ENCODE measurements at places on chromosomes 4 and X. TPM values are rescaled to one million over a fixed set of nuclear protein-coding genes. Genes with fewer than 3 reads are reported as not detected.
A peak's percentile ranks its signal among the peaks of the same experiment; 100 is the strongest.

PTTG2 gene
- polyA plus RNA-seq = not detected

PRDM8 gene
- 1.9 TPM for polyA plus RNA-seq

MGARP gene
- polyA plus RNA-seq = 0.27 TPM

DNA sequence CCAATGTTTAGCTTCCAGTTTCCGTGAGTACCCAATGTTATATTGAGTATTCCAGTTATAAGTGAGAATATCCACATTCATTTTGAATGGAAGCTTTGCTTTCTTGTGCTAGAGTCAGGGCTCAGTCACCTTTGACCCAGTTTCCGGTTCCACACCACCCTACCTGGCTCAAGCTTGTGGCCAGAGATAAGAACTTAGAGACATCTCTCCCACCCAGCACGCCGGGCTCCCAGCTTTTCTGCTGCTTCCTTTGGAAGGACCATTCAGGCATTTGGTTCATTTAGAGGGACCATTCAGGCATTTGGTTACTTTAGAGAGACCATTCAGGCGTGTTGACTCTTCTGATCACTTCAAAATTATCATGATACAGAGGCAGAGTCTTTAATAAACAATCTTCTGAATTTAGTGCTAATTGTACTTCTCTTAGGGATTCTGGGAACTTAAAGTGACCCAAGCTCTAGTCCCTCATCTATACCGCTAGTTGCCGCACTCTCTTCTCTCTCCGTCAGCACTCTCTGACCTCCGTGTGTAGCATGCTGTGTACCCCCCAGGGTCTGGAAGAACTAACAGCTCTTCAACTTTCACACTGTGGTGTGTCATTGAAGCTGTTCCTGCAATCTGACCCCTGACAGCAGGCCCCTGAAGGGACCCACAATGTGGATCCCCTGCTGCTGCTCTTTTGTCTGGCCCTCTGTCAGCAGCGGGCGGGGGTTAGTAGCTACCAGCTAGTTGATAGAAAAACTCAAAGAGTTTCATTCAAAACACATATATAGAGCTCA, 943.1 kb downstream of the ARAP2 start:
- H3K4me1 ChIP-seq = no peaks in the 10 kb centered on the region
- DNase-seq = no peak
- no peak overlapping the region for H3K27ac ChIP-seq
- H3K27me3 ChIP-seq = no peaks in the 10 kb centered on the region
- no peak overlapping the region for H3K4me3 ChIP-seq

GRCh38 chrX:47687263-47687662, 28.3 kb upstream of the UXT start:
- no peaks in the 10 kb centered on the region for H3K36me3 ChIP-seq
- peaks cover 6% of the 10 kb centered on the region for H3K27me3 ChIP-seq
- H3K4me3 ChIP-seq = no peak overlapping the region
- DNase-seq = no peak
- no peaks in the 10 kb centered on the region for H3K4me1 ChIP-seq

KCNIP4 gene
- 0.10 TPM for polyA plus RNA-seq

GRCh38 chr4:111519683-111520082, 625.6 kb upstream of the FAM241A start:
- no peak overlapping the region for H3K27ac ChIP-seq
- H3K4me3 ChIP-seq = no peak overlapping the region
- H3K27me3 ChIP-seq = peaks cover 2% of the 10 kb centered on the region
- no peaks in the 10 kb centered on the region for H3K4me1 ChIP-seq
- no peaks in the 10 kb centered on the region for H3K36me3 ChIP-seq

SUPT20HL1 gene
- not detected for polyA plus RNA-seq

GLUD2 gene
- polyA plus RNA-seq = 0.91 TPM

GRCh38 chr4:175536852-175537453, 275.1 kb downstream of the GPM6A start:
- H3K36me3 ChIP-seq = no peaks in the 10 kb centered on the region
- no peaks in the 10 kb centered on the region for H3K4me1 ChIP-seq
- H3K27me3 ChIP-seq = no peaks in the 10 kb centered on the region
- no peak overlapping the region for H3K4me3 ChIP-seq
- peak; percentile 3 for DNase-seq

DNA sequence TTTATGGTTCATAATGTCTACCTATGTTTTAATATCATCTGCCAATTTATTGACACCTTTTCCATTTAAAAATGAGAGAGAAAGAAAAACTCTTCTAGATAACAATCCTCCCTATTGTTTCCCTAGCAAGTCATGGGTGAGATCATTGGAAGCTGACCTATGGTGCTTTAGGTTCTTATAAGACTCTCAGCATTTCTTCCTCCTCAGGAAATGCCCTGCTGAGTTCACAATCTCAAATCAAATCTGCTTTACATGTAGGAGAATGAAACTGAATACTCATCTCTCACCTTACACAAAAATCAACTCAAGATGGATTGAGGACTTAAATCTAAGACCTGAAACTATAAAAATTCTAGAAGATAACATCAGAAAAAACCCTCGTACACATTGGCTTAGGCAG, 267.4 kb downstream of the RAPGEF2 start:
- DNase-seq = no peak
- no peak overlapping the region for H3K27ac ChIP-seq
- H3K4me1 ChIP-seq = no peaks in the 10 kb centered on the region
- H3K27me3 ChIP-seq = peaks cover 2% of the 10 kb centered on the region
- H3K36me3 ChIP-seq = no peaks in the 10 kb centered on the region
- no peak overlapping the region for H3K4me3 ChIP-seq

DNA sequence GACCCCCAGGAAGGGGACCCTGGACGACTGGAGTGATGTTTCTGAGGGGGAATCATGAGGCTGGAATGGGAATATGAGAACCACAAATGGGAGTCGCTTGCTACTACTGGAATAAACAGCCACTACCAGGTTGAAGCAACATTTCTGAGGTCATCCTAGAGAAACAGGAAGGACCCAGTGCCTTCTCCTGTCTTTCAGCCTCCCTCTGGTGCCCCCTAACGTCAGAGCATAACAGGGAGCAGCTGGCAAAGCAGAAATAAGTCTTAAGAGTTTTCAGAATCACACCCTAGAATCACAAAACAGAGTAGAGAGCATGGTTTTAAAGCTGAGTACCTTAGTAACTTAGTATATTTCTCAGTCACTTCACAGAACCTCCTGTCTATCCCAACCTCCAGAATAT, 347.8 kb upstream of the PITX2 start:
- H3K36me3 ChIP-seq = no peaks in the 10 kb centered on the region
- H3K27ac ChIP-seq = no peak overlapping the region
- H3K4me1 ChIP-seq = no peaks in the 10 kb centered on the region
- DNase-seq = no peak

DNA sequence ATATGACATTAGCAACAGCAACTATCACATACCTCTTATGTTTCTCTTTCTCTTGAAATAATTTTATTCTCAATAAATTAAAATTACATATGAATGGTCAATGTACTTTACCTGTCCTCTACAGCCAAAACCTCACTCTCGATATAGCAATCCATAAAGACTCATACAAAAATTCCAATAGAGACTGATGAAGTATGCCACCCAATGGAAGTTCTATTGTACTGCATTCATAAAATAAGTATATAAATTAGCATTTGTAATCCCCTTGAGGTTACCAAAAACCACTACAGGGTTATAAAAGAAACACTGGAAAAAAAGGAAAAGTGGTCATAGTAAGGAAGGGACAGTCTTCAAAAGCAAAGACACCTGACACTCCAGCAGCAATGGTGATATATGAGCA, 32.8 kb downstream of the CLDN2 start:
- H3K4me1 ChIP-seq = no peaks in the 10 kb centered on the region
- H3K27me3 ChIP-seq = peaks cover 5% of the 10 kb centered on the region
- peaks cover 15% of the 10 kb centered on the region for H3K36me3 ChIP-seq
- DNase-seq = no peak
- no peak overlapping the region for H3K27ac ChIP-seq
- H3K4me3 ChIP-seq = no peak overlapping the region

GABRB1 gene
- polyA plus RNA-seq = not detected

VGLL1 gene
- polyA plus RNA-seq = not detected

GRCh38 chr4:44872246-44872645, 145.9 kb upstream of the GNPDA2 start:
- DNase-seq = no peak
- H3K4me3 ChIP-seq = no peak overlapping the region
- no peaks in the 10 kb centered on the region for H3K36me3 ChIP-seq
- H3K4me1 ChIP-seq = no peaks in the 10 kb centered on the region
- no peak overlapping the region for H3K27ac ChIP-seq
- H3K27me3 ChIP-seq = no peaks in the 10 kb centered on the region

- H3K36me3 ChIP-seq = no peaks in the 10 kb centered on the region
- H3K4me1 ChIP-seq = peaks cover 7% of the 10 kb centered on the region
- H3K27me3 ChIP-seq = no peaks in the 10 kb centered on the region
- H3K27ac ChIP-seq = no peak overlapping the region
- DNase-seq = no peak
Observed at GRCh38 chrX:120625371-120625770, 4.5 kb downstream of the C1GALT1C1 start.

DNA sequence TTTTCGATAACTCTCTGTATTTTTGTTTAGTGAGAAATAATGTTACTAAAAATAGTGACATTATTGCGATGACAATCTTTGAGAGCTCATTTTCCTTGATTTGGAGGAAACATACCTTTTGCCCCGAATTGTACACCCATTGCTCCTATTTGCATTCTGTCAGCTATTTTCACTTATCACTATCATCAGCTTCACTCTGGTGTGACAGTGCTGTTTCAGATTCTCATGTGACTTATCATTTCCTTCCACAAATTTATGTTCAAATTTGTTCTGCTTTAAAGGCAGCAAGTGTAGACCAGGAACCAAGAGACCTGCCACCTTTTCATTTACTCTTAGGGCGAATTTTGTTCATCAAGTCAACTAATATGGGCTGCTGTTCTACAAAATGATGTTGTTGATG, 179.4 kb downstream of the RBM46 start:
- no peak overlapping the region for H3K27ac ChIP-seq
- DNase-seq = no peak
- H3K4me1 ChIP-seq = no peaks in the 10 kb centered on the region
- no peak overlapping the region for H3K4me3 ChIP-seq

GRCh38 chr4:39706334-39706733, 8.4 kb downstream of the UBE2K start:
- H3K27me3 ChIP-seq = no peaks in the 10 kb centered on the region
- H3K36me3 ChIP-seq = no peaks in the 10 kb centered on the region
- H3K27ac ChIP-seq = peak overlapping the region; percentile 61
- peaks cover 36% of the 10 kb centered on the region for H3K4me1 ChIP-seq

GAGE12H gene
- polyA plus RNA-seq = not detected

SLC49A3 gene
- 6.1 TPM for polyA plus RNA-seq

- no peaks in the 10 kb centered on the region for H3K36me3 ChIP-seq
- peaks cover 16% of the 10 kb centered on the region for H3K27me3 ChIP-seq
- no peak overlapping the region for H3K4me3 ChIP-seq
- H3K4me1 ChIP-seq = no peaks in the 10 kb centered on the region
- DNase-seq = no peak
- H3K27ac ChIP-seq = no peak overlapping the region
Observed at GRCh38 chrX:40863671-40864070, 128.3 kb upstream of the MED14 start.

HTR2C gene
- not detected for polyA plus RNA-seq

GRCh38 chr4:139171876-139172691, 4.9 kb downstream of the ELF2 start:
- DNase-seq = no peak
- H3K27ac ChIP-seq = no peak overlapping the region
- no peaks in the 10 kb centered on the region for H3K36me3 ChIP-seq
- H3K4me3 ChIP-seq = no peak overlapping the region
- peaks cover 8% of the 10 kb centered on the region for H3K27me3 ChIP-seq
- H3K4me1 ChIP-seq = peaks cover 12% of the 10 kb centered on the region

GAGE2A gene
- not detected for polyA plus RNA-seq

GRCh38 chr4:96108146-96108545, 268.3 kb downstream of the PDHA2 start:
- no peaks in the 10 kb centered on the region for H3K4me1 ChIP-seq
- no peaks in the 10 kb centered on the region for H3K27me3 ChIP-seq
- no peak for DNase-seq

- H3K36me3 ChIP-seq = no peaks in the 10 kb centered on the region
- no peak for DNase-seq
- no peaks in the 10 kb centered on the region for H3K27me3 ChIP-seq
- H3K4me3 ChIP-seq = no peak overlapping the region
- no peak overlapping the region for H3K27ac ChIP-seq
- H3K4me1 ChIP-seq = no peaks in the 10 kb centered on the region
Observed at GRCh38 chr4:154511981-154512380, 20.4 kb upstream of the DCHS2 start.

DNA sequence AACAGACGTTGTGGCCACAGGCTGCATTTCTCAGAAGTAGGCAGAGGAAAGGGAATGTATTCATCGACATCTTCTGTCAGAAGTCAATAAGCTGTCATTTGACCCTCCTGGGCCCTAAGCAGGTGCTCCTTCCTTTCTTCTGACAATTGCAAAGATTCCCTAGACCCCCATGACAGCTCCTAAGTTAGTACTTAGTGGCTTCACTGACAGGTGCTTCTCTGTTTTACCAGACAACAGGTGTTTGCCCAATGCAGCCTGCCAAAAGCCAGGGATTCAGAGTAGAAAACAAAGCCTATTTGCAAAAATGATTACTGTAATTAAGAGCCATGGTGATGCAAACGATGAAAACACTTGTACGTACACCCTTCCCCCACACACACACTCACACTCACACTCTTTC, 7.5 kb upstream of the FGF5 start:
- no peak overlapping the region for H3K4me3 ChIP-seq
- DNase-seq = no peak
- H3K27me3 ChIP-seq = no peaks in the 10 kb centered on the region
- H3K36me3 ChIP-seq = no peaks in the 10 kb centered on the region

TLR3 gene
- 5.8 TPM for polyA plus RNA-seq

ENOX2 gene
- polyA plus RNA-seq = 22.2 TPM

- no peaks in the 10 kb centered on the region for H3K4me1 ChIP-seq
- H3K27me3 ChIP-seq = no peaks in the 10 kb centered on the region
- DNase-seq = no peak
- H3K27ac ChIP-seq = no peak overlapping the region
- H3K36me3 ChIP-seq = peaks cover 6% of the 10 kb centered on the region
Observed at GRCh38 chr4:130478406-130478805, 1382.5 kb downstream of the C4orf33 start.

- no peak overlapping the region for H3K4me3 ChIP-seq
- DNase-seq = no peak
- peaks cover 6% of the 10 kb centered on the region for H3K27me3 ChIP-seq
- no peak overlapping the region for H3K27ac ChIP-seq
Observed at GRCh38 chr4:123476089-123476488, 79.5 kb downstream of the SPRY1 start.

DNA sequence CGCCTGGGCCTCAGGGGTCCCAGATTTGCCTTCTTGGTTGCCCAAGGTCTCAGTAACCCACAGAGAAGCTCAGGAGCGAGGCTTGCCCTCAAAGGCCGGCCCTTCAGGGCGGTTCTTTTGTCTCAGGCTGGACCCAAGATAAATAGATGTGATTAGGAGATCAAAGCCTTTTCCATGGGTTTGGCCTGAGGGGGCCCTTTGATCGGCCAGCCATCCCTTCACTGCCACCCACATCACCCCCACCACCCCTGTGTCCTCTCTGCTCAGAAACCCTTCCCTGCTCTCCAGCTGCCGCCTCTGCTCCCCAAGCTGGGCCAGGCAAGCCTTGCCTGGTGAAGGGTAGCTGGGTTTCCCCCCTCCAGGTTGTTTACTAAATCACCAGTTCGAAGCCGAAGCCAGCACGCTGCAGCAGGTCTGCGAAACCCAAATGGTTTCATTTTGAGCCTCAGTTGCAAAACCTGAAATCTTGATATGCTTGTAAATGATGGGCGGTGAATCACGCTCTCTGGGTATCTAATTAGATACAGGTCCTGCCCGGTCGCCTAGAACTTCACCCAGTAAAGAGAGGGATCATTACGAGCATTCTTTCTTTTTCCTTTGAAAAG, 202.6 kb upstream of the BCOR start:
- H3K4me3 ChIP-seq = no peak overlapping the region
- no peaks in the 10 kb centered on the region for H3K4me1 ChIP-seq
- no peak overlapping the region for H3K27ac ChIP-seq
- no peak for DNase-seq

Data from immature natural killer cell (primary cell).